Memory B cell (primary cell): ENCODE measurements at places on chromosomes 7 and 10.

DNA sequence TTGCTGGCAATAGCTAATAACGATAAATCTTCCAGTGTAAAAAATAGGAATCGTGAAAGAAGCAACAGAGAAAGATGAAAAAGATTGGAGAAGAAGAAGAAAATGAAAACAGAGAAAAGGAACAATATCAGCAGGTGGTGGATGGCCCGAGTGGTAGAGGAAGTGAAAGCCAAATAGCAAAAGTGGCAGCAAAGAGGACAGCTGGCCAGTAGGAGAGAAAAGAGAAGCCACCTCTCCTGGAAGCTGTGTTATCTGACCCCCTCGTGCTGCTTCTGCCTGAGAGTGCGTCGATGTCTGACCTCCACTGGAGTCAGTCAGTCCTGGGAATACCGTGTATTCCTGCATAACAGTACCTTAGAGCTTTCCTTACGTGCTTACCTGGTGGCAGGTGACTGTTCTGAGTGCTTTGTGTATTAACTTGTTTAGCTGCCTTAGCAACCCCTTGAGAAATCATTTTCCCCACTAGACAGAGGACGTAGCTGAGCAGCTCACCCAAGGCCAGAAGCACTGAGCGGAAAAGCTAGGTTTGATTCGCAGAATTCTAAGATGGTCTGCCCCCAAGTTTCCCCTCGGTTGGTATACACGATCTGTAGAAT, 88.3 kb downstream of the CHN2 start:
- H3K4me3 ChIP-seq = peak overlapping the region; percentile 43
- peaks cover 7% of the 10 kb centered on the region for H3K27me3 ChIP-seq

DNA sequence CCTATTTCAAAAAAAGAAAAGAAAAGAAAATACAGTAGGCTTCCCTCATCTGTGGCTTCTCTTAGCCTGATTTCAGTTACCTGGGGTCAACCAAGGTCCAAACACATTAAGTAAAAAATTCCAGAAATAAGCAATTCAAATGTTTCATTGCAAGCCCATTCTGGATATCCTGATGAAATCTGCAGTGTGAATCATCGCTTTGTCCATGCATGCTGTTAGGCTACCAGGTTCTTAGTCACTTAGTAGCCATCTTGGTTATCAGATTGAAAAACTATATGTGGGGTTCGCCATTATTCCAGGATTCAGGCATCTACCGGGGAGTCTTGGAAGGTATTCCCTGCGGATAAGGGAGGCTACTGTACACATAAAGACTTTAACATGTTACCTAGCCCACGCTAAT, 991 bp upstream of the FAM204A start:
- H3K27me3 ChIP-seq = no peaks in the 10 kb centered on the region
- H3K27ac ChIP-seq = peak overlapping the region; percentile 91
- H3K36me3 ChIP-seq = no peaks in the 10 kb centered on the region
- no peak overlapping the region for H3K4me3 ChIP-seq

- H3K27me3 ChIP-seq = no peaks in the 10 kb centered on the region
- peaks cover 3% of the 10 kb centered on the region for H3K4me1 ChIP-seq
- no peak overlapping the region for H3K27ac ChIP-seq
- H3K36me3 ChIP-seq = peaks cover 18% of the 10 kb centered on the region
- no peak overlapping the region for H3K4me3 ChIP-seq
Measured at GRCh38 chr10:84517554-84517953, 189.2 kb downstream of the CCSER2 start.

- DNase-seq = no peak
- peaks cover 6% of the 10 kb centered on the region for H3K36me3 ChIP-seq
- H3K27ac ChIP-seq = no peak overlapping the region
- H3K27me3 ChIP-seq = no peaks in the 10 kb centered on the region
- H3K4me1 ChIP-seq = peaks cover 4% of the 10 kb centered on the region
Measured at GRCh38 chr7:92778972-92779371, 57.4 kb downstream of the CDK6 start.
